Suppressor macrophage treated with lipopolysaccharide for 4 hours (primary cell): ENCODE measurements at places on chromosomes 13 and 19.

DNA sequence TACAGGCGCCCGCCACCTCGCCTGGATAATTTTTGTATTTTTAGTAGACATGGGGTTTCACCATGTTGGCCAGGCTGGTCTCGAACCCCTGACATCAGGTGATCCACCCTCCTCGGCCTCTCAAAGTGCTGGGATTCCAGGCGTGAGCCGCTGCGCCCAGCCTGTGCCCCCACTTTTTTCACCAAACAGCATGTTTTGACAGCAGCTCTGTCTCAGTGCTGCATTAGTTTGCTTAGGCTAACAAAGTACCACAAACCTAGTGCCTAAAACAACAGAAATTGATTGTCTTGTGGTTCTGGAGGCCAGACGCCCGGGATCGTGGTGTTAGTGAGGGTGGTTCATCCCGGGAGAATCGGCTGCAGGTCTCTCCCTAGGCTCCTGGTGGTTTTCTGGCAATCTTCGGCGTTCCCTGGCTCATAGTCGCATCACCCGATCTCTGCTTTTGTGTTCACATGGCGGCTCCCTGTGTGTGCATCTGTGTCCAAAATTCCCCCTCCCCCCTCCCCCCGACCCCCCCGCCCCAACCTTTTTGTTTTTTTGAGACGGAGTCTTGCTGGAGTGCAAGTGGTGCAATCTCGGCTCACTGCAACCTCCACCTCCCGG lies 30.0 kb downstream of the MYH14 start:
- no peak for DNase-seq

- DNase-seq, result no peak
These were observed 6.9 kb downstream of the PIBF1 start for GRCh38 chr13:72788831-72789230.

- DNase-seq, result peak; percentile 58
These were observed 13.6 kb upstream of the GALP start for GRCh38 chr19:56162258-56162657.

GRCh38 chr13:94933230-94933751 lies 220.9 kb upstream of the SOX21 start:
- no peak for DNase-seq

DNA sequence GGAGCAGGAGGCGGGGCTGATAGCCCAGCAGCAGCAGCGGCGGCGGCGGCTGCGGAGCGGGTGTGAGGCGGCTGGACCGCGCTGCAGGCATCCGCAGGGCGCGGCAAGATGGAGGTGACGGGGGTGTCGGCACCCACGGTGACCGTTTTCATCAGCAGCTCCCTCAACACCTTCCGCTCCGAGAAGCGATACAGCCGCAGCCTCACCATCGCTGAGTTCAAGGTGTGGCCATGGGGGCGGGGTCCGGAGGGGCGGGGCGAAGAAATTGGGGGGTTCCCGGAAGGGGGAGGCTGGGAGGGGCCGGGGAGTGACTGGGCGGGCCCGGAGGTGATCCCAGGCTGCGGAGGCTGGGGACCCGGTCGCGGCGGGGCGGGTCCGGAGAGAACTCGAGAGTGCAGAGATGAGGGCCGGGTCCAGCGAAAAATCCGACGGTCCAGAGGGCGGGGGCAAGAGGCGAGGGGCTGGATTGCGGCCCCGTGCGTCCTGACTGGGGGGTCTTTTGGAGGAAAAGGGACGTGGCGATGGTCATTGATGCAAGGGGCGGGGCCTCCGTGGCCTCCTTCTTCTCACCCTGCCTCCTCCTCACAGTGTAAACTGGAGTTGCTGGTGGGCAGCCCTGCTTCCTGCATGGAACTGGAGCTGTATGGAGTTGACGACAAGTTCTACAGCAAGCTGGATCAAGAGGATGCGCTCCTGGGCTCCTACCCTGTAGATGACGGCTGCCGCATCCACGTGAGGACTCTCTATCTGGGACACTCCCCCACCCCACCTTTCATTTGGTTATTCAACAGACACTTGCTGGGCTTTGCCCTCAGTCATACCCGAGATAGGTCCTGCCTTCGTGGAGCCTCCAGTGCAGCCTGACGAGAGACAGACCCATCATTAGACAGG lies at the start of gene TBCB:
Gene TBCB, plus strand, starts transcription at position 16 of the 891 bp plus-strand sequence. Its CDS starts 93 bp downstream, at position 109.
- DNase-seq, result peak; percentile 85

- DNase-seq, result peak; percentile 81
These were observed at the start of gene SIGLEC12 for GRCh38 chr19:51501594-51502263. TSS of gene SIGLEC12 (minus strand) at chr19:51501800. CDS start at chr19:51501733, 67 bp downstream.

DNA sequence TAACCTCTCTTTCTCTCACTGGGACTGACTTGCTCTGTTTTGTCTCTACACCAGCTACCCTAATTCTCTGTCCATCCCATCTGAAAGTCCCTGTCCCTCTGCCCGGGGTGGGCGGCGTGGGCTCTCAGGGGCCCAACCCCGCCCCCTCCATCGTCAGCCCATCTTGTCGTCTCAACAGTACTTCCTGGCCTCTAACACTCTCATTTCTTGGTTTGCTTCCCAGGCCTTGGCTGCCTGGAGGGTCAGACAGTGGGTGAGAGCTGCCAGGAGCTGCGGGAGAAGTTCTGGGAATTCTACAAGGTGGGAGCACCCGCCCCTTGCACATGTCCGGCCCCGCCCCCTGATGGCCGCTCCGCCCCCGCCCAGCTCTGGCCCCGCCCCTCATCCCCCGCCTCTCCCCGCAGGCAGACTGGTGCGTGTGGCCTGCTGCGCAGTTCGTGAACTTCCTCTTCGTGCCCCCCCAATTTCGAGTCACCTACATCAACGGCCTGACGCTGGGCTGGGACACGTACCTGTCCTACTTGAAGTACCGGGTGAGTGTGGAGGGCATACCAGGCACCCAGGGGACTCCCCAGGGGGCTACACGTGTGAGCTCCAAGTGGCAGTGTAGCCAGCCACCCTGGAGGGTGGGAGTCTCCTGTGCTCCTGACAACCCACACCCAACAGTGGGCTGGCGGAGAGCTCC lies 1.7 kb downstream of the MPV17L2 start:
- no peak for DNase-seq

GRCh38 chr13:63345835-63346234 lies 1930.2 kb upstream of the PCDH20 start:
- no peak for DNase-seq

- DNase-seq, result no peak
These were observed 8.2 kb upstream of the SUCLA2 start for GRCh38 chr13:48009284-48009683.

- DNase-seq, result peak; percentile 90
These were observed 15.4 kb upstream of the AP1M2 start for GRCh38 chr19:10602330-10603083.

DNA sequence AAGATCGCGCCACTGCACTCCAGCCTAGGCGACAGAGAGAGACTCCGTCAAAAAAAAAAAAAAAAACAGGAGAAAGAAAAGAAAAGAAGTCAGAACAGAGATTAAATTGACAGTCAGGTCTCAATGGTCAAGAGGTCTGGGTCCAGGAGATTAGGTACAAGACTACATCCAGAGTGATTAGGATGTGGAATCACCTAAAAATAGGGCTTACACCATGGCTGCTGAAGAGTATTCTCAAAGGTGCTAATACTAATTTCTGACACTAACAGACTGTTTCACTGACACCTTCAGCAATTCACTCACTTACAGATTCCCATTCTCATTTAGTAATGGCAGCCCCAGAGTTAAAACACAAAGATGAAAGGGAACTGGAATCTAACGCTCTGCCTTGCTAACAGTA lies 91.7 kb downstream of the TBC1D4 start:
- no peak for DNase-seq

- no peak for DNase-seq
These were observed 193.5 kb upstream of the NBEA start for GRCh38 chr13:34748596-34748995.

DNA sequence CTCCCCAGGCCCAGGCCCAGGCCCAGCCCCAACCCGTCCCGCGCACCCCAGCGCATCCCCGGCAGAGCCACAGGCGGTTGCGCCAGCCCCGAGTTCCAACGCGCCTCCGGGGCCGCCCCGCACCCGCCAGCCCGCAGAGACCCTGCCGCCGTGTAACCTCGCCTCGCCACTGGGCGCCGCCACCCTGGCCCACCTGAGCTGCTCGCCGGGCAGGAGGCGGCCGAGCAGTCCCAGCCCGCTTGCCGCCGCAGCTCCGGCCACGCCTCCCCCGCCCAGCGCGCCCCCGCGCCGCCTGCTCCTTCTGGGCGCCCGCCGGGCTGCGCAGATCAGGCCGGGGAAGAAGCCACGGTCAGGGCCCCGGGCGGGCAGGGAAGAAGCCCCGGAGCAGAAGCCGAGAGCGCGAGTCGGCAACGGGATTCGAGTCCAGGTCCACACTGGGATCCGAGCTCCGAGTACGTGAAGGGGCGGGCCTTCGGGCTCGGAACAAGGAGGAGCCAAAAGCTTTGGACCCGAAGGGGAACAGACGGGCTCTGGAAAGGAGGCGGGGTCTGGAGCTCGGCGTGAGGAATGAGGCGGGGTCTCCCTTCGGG lies at the start of gene MBOAT7:
Gene MBOAT7, minus strand, starts transcription at position 436 of the 590 bp plus-strand sequence. CDS start 1,072 bp downstream, outside the sequence.
- DNase-seq, result no peak

GRCh38 chr19:51726049-51726448 lies 2.3 kb upstream of the HAS1 start:
- peak; percentile 44 for DNase-seq

- DNase-seq, result peak; percentile 14
These were observed 7.6 kb downstream of the F2RL3 start for GRCh38 chr19:16896146-16897028.

DNA sequence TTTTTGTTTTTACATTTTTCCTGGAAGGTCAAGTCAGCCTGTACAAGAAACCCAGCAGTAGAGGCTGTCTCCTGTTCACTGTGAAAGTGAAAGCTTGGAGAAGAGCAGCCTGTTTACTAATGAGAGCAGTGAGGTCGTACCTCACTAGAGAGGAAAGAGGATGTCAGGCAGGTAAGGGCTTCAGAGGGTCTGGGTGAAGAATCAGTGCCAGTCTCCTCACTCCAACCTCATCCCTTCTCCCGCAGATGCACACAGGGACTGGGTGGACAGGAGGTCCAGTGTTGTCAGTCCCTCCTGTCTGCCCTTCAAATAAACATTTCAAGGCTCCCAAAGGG lies 462.5 kb downstream of the KLF5 start:
- DNase-seq, result no peak

GRCh38 chr13:112574834-112575613 lies 12.9 kb downstream of the TUBGCP3 start:
- peak; percentile 47 for DNase-seq

DNA sequence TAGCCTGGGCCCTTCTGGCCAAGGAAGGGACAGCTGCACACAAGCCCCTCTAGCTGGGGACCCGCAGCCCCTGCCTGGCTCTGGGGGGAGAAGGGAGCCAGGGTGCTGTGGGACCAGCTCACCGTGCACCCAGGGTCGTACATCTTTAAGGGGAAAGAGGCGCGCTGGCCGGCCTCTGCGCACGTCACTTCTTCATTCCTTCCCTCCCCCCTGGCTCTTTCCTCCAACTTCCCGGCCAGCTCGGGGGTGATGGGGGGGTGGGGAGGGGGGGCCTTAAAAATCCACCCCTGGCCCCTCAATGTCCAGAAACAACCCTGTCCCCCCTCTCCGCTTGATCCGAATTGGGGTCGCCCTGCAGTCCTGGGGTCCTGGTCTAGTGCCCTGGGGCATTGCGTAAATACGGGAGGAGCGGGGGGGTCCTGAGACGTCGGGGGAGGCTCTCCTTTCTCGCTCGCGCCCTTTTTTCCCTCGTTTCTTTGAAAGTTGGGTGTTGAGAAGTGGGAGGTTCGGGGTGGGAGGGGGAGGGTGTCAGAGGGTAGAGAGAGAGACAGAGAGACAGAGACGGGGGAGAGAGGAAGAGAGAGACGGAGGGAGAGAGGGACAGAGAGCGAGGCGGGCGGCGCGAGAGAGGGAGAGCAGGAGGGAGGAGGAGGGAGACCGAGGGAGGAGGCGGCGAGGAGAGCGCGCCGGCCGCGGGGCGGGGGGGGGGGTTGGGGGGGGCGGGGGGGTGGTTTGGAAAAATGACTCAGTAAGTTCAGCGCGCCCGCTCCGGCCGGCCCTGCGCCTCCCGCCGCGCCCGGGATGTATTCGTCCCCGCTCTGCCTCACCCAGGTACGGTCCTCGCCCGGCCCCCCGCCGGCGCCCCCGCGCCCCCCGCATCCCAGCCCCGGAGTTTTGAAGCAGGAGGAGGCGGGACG lies at the start of gene NFIC:
Gene NFIC, plus strand, starts transcription at position 748 of the 917 bp plus-strand sequence. Its CDS starts 54 bp downstream, at position 802.
- peak; percentile 58 for DNase-seq

DNA sequence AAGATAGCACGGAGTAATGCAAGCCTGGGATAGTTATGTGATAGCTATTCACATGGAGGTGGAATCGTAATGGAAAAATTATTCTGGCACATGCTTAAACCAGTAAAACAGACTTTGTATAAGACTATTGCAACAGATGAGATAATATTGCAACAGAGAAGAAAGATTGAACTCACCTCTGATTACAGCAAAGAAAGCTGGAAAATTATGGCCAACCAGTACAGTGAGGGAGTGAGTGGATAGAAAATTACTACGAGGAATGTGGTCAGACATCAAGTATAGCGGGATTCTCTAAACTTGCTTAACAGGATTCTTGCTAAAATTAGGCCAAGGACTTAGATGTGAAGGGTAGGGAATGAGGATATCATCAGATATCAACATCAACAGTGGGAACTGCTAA lies 397.6 kb upstream of the KLHL1 start:
- no peak for DNase-seq

DNA sequence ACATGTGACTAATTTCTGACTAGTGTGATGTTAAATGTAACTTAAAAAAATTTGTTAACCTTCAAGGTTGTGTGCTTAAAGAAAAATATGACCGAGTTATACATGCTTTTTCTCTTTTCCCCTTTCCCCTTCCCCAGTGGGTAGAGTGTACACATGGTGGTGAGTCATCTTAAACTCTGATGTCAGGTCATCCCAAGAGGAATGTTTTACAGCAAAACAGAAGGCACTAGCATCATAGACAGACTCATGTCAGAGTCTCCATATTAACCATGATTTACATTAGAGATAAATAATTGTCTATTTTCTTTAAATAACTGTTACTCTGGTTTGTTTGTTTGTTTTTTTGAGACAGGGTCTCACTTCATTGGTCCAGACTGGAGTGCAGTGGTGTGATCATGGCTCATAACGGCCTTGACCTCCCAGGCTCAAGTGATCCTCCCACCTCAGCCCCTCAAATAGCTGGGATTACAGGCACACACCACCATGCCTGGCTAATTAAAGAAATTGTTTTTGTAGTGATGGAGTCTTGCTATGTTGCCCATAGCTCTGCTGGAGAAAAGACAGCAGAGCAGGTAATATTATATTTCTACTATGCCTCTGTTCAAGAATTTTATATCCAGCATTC lies 160.4 kb upstream of the PCDH9 start:
- no peak for DNase-seq

DNA sequence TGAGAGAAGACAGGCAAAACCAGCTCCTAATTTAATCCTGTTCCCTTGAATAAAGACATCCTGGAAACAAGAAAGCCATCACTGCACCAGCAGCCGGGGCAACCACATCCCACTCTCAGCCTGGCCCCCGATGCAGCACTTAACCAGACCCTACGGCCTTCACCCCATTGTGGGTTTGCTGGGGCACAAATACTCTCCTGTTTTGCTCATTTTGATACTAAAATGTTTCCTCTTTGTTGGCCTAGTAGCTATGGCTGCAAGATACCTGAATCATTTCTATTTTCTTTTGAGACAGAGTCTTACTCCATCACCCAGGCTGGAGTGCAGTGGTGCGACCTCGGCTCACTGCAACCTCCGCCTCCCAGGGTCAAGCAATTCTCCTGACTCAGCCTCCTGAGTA lies 28.4 kb downstream of the ANKRD27 start:
- DNase-seq, result no peak

GRCh38 chr13:102729560-102730270 lies 34.9 kb upstream of the METTL21C start:
- DNase-seq, result peak; percentile 74

GRCh38 chr19:703651-704446 lies 4.9 kb upstream of the PALM start:
- DNase-seq, result peak; percentile 93

- no peak for DNase-seq
These were observed 70.5 kb downstream of the ZNF568 start for GRCh38 chr19:36986601-36987000.

GRCh38 chr13:103272770-103273169 lies 206.6 kb upstream of the SLC10A2 start:
- no peak for DNase-seq
